ENCODE measurements at places on chromosomes 16 and 17.
A peak's percentile ranks its signal among the peaks of the same experiment; 100 is the strongest.

- no peak for DNase-seq
These were observed 146.5 kb upstream of the PLCG2 start for GRCh38 chr16:81632392-81633146.

GRCh38 chr17:49031965-49032928 is 35.1 kb downstream of the IGF2BP1 start:
- DNase-seq: no peak

DNA sequence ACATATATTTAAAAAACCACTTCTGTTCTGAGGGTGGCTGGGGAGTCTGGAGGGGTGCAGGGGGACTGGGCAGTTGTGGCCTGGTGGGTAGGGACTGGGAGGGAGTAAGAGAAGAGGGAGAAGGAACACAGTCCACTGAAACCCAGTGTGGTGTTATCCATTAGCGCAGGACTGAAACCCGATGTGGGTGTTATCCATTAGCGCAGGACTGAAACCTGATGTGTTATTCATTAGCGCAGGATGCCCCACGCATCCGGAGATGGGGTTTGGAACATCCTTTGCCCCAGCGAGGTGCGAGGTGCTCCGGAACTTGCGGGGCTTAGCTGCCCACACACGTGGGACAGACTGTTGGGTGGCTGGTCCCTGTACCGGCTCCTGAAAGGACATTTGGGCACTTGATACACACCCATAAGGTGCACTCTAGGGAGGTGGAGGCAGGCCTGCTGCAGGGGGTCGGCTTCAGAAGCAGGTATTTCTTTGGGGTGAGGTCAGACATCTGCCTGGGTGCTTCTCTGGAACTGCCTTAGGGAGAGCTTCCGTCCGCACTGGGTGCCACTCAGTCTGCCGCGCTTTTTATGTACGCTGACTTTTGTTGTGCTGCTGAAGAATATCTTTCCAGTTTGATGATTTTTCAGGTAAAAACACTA is 20.3 kb upstream of the FASN start:
- no peak for DNase-seq

DNA sequence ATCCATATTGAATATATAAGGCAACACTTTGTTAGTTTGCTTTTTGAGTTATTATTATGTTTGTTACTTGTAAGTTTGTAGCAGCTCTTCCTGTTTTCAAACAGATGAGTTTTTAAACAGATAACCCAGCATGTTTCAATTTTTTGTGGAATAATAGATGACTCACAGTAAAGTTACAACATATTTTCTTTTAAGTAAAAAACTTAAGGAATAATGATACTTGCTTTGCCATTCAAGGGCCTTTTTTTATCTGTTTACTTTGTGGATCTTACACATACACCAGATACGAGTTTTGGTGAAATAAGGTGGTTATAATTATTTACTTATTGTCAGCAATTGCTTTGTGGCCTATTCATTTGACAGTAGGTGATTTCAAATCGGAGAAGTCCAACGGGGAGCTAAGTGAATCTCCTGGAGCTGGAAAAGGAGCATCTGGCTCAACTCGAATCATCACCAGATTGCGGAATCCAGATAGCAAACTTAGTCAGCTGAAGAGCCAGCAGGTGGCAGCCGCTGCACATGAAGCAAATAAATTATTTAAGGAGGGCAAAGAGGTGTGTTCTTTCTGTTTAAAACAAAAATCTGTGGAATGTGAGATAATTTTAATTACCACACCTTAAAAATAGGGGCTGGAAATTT is 66.3 kb downstream of the BPTF start:
- peak; percentile 3 for DNase-seq

DNA sequence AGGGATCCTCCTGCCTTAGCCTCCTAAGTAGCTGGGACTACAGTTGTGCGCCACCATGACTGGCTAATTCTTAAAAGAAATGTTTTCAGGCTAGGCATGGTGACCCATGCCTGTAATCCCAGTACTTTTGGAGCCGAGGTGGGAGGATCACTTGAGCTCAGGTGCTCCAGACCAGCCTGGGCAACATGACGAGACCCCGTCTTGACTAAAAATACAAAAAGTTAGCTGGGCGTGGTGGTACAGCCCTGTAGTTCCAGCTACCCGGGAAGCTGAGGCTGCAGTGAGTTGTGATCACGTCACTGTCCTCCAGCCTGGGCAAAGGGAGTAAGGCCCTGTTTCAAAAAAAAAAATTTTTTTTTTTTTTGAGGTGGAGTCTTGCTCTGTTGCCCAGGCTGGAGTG is 173.1 kb downstream of the SEC14L1 start:
- no peak for DNase-seq

- DNase-seq: no peak
These were observed 66.8 kb downstream of the MARCHF10 start for GRCh38 chr17:62741290-62741689.

DNA sequence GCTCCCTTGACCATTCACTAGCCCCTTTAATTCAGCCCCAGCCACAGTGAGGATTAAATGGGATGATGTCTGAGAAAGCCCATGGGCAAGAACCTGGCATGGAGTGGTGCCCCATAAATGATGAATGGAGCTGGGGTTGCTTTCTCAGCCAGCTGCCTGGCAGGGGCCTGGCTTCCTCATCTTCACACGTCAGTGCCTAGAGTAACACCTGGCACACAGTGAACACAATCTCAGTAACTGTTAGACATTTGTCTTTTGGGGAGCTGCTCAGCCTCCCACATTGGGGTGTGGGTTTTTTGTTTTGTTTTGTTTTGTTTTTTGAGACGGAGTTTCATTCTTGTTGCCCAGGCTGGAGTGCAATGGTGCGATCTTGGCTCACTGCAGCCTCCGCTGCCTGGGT is 47.5 kb upstream of the MEOX1 start:
- no peak for DNase-seq

DNA sequence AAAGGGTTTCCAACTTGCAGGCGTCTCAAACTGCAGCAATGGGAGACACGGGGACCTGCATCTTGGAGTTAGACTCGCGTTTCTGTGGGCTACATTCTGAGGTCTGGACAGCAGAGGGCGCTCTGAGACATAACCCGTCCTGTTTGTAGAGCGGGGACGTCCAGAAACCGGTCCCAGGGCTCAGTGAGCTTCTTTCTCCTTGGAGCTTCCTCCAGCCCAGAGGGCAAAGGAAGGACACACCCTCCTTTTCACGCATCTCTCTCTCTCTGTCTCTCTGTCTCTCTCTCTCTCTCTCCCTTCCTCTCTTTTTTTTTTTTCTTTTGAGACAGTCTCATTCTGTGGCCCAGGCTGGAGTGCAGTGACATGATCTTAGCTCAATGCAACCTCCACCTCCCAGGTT is 19.8 kb downstream of the COX4I1 start:
- DNase-seq: no peak

GRCh38 chr17:71790791-71791190 is 330.0 kb upstream of the SOX9 start:
- no peak for DNase-seq

DNA sequence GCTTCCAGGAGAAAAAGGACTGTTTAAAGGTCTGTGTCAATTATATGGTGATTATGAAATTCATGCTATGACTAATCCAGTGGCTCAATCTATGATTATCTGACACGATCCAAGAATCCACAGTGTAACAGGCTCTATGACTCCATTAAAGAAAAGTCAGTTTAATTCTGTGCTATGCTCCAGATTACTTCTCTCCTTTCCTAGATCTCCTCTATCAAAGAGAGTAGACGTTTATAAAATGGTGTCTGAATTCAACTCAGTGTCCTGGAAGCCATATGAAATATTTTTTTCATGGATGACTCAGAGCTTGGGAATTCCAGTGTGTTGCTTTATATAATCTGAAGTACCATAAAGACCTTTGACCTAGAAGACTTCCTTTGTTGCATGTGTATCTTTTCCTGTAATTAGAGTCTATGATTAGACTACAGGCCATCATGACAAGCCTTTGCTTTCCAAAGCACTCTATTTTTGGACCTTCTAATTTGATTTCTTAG is 27.0 kb upstream of the NF1 start:
- no peak for DNase-seq

- no peak for DNase-seq
These were observed 6.5 kb downstream of the MFSD6L start for GRCh38 chr17:8792646-8793045.

DNA sequence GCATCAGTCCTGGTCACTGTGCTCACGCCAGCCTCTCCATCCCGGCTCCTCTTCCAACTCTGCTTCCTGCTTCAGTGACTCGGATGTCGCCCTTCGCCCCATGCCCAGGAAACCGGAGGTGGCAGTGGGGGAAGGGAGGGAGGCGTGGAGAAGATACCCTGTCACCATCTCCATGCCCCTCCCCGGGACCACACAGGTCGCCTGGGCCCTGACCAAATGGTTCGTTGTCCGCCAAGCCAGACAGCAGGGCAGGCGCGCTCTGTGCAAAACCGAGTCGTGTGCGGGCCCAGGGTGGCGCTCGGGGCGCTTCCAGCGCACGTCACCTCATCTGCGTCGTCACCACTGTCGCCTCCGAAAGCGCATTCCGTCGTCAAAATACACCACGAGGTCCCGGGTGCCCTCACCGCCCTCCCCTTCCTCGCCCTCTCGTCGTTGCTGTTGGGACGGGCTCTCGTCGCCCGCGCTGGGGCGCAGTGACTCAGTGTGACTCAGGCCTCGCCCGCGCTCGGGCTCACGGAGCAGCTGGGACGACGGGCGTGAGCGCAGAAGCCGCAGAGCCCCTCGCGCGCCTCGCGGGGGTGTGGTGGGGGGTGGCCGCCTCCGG is 39.2 kb downstream of the ZNF778 start:
- peak; percentile 41 for DNase-seq

- no peak for DNase-seq
These were observed 29.2 kb upstream of the FASN start for GRCh38 chr17:82127315-82127595.

DNA sequence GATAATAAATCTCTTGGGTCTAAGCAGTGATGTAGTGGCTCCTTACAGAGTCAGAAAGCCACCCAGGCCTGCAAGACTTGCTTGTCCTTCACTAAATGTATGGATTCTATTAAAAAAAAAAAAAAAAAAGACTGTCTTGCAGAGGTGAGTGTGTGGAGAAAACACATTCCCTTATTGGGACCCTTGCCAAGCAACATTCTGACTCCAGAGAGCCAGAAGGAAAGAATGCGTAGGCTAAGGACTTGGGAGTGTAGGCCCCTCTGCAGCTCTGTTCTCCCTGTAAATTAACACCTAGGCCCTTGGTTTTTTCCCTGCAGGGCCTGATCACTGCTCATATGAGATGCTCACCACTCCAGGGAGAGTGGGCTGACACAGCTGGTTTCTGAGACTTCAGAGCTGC is 17.8 kb downstream of the SCPEP1 start:
- DNase-seq: no peak

DNA sequence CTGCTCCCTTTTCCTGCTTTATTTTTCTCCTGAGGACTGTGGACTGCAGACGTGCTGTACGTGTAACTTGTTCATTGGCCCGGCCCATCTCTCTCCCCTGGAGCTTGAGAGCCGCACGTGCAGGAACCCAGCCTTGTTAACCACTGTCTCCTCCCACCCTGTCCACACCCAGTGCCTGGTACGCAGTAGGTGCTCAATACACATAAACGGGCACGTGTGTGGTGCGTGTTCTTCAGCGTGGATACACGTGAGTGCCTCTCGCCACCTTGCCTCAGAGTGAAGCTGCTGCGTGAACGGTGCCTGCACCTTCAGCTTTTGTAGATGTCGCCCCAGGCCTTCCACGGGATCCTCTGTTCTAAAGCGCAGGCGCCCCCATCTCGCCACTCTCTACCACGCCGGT is 96.3 kb upstream of the CHMP6 start:
- no peak for DNase-seq

GRCh38 chr17:48588528-48588927 is 1.5 kb downstream of the HOXB3 start:
- no peak for DNase-seq

GRCh38 chr16:85557971-85558657 is 55.0 kb upstream of the GSE1 start:
- no peak for DNase-seq

DNA sequence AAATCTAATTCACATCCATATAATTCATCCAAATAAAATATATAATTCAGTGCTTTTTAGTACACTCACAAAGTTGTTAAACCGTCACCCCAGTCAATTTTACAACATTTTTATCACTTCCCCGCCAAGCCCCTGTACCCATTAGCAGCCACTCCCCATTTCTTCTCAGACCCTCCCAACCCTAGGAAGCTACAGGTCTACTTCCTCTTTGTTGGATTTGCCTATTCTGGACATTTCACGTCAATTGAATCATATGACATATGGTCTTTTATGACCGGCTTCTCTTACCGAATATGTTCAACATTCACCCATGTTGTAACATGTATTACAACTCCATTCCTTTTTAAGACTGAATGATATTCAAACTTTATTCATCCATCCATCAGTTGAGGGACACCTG is 19.9 kb upstream of the MLKL start:
- no peak for DNase-seq

- DNase-seq: no peak
These were observed 104.7 kb downstream of the UTP18 start for GRCh38 chr17:51365090-51365489.

GRCh38 chr16:23902034-23902747 is 66.4 kb downstream of the PRKCB start:
- no peak for DNase-seq

DNA sequence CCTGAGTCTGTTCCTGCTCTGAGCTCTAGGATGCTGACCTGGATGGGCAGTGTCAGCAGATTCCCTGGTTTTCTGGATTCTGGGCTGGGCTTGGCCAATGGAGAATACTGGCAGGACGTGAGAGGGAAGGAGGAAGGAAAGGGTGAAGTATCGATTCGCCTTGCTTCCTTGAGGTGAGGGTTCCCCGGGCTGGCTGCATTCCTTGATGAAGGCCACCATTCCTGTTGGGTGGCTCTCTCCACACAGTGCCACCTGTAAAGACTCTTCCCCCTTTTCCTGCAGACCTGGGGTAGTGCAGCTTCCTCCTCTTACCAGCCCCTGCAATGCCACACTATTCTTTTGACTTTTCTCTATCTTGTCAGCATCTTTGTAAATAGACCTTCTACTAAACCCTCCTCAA is 58.1 kb upstream of the TANC2 start:
- no peak for DNase-seq

DNA sequence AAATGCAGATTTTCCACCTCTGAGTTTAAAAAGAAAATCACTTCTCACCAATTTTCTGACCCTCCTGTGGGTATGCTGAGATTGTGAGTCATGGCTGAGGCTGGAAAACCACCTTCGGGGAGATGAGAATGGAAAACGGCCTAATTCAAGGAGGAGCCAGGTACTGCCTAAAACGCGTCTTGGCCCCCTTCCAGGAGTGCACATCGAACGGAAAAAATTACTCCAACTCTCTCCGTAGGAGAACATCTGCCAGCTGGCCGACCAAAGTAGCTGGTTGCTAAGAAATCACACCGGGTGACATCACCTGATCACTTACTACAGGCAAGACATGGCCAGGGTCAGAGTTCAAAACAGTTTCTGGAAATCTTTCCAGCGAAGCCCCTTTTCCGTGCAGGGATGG is 107.6 kb downstream of the ZNF423 start:
- no peak for DNase-seq

DNA sequence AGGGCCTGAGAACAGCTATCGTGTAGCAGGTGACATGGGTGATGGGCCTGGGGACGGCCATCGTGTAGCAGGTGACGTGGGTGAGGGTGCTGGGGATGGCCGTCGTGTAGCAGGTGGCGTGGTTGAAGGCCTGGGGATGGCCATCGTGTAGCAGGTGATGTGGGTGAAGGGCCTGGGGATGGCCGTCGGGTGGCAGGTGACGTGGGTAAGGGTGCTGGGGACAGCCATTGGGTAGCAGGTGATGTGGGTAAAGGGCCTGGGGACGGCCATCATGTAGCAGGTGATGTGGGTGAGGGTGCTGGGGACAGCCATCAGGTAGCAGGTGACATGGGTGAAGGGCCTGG is 15.5 kb downstream of the TPSD1 start:
- DNase-seq: no peak
